Neural crest cell (in vitro differentiated cells): ENCODE measurements at places on chromosomes 6 and 20.

DNA sequence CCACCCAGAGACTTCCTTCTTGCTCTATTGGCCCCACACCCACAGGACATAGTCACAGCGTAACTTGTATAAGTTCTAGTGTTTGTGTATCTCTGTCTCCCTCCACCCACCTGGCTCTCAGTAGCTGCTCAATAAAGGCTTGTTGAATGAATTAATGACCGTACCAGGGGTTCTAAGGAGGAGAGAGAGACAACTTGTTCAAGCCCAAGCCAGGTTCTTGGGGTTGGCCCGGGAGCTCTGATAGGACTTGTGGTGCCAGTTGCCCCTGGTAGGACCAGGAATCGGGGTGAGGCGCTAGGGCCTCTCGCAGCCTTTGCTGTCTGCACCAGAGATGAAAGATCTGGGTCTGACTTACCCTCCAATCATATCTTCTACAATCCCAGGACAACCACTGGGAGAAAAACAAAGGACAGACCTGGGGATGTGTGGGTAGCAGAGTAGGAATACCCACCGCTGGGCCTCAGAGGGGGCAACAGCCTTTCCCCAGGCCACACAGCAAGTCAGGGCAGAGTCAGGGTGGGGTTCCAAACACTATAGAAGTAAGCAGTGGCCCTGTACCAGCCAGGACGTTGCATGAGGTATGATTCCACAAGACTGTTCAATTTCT is 5.3 kb upstream of the TGM2 start:
- DNase-seq: no peak

DNA sequence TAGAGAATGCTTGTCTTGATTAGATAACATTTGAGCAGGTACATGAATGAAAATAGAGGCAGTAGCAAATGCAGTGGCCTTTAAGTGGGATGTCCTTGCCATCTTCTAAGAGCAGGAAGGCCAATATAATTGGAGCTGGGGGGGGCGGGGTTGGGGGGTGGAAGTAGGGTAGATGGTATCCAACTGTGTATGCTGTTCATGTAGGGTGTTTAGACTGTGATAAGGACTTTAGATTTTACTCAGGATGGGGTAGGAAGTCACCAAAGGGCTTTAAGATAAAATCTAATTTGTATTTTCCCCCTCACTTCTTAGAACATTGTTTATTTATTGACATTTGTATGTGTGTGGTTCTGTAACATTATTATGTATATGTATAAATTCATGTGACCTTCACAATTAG is 12.0 kb downstream of the TAB2 start:
- DNase-seq: no peak

GRCh38 chr6:134675110-134676054 is 274.5 kb downstream of the ALDH8A1 start:
- DNase-seq: no peak

DNA sequence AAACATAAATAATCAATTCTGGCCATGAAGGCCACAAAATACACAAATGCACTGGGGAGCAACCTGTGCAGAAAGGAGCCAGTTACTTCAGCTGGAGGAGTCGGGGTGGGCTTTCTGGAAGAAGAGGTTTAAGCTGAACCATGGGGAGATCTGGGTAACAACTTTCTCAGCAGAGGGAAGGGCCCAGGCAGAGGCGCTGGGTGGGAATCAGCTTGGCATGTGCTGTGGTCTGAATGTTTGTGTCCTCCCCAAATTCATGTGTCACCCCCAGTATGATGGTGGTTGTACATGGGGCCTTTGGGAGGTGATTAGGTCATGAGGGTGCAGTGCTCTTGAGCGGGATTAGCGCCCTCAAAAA is 107.9 kb downstream of the SYCP2 start:
- no peak for DNase-seq

- DNase-seq: no peak
Observed at GRCh38 chr6:168507297-168507696, 66.3 kb downstream of the SMOC2 start.

- peak; percentile 11 for DNase-seq
Observed at GRCh38 chr6:22025468-22026163, 271.2 kb downstream of the PRL start.

- no peak for DNase-seq
Observed at GRCh38 chr20:24730750-24731149, 218.3 kb upstream of the CST7 start.

DNA sequence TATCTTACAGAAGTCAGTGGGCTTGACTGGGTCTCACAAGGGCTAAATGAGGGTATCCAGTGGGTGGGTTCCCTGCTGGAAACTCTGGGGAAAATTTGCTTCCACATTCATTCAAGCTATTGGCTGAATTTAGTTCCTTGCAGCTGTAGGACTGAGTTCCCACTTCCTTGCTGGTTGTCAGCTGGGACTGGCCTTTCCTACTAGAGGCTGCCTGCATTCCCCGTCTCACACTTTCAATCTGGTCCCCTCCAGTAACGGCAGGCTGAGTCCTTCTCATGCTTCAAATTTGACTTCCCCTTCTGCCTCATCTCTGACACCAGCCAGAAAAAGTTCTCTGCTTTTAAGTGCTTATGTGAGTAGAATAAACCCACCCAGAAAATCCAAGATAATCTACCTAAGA is 4.4 kb downstream of the CSNK2A1 start:
- no peak for DNase-seq

GRCh38 chr20:23149623-23150279 is 63.6 kb upstream of the CD93 start:
- no peak for DNase-seq

GRCh38 chr6:119096721-119097565 is 18.5 kb upstream of the FAM184A start:
- DNase-seq: no peak

DNA sequence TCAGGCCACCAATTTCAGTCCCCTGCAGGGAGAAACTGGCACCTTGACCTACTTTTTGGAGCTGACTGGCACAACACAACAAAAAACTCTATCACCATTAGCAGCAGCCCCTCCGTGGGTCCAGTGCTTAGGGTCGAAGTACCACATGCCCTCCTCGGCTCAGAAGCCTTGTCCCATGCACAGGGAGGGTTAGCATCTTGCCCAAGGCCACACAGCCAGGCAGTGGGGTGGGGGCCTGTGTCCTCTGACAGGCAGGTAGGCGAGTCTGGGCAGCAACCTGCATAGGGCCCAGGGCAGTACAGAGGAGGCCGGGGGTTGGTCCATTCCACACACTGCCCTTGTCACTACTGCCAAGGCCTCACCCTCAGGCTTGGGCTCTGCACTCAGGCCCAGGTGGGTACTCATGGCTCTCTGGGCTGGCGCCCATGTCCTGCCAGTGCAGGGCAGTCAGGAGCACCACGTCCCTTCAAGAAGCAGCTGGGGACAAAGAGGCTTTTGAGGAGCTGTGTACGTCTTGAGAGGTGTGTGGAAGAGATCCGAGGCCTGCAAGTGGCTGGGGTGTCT is 53.6 kb downstream of the PYGB start:
- no peak for DNase-seq

DNA sequence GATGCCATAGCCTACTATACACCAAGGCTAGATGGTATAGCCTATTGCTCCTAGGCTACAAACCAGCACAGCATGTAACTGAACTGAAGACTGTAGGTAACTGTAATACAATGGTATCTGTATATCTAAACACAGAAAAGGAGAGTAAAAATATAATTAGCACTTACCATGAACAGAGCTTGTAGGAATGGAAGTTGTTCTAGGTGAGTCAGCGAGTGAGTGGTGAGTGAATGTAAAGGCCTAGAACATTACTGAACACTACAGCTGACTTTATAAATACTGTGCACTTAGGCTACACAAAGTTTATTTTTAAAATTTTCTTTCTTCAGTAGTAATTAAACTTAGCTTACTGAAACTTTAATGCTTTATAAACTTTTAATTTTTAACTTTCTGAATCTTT is 129.5 kb downstream of the BTBD9 start:
- no peak for DNase-seq

- no peak for DNase-seq
Observed at GRCh38 chr6:55758156-55758937, 117.0 kb downstream of the BMP5 start.

DNA sequence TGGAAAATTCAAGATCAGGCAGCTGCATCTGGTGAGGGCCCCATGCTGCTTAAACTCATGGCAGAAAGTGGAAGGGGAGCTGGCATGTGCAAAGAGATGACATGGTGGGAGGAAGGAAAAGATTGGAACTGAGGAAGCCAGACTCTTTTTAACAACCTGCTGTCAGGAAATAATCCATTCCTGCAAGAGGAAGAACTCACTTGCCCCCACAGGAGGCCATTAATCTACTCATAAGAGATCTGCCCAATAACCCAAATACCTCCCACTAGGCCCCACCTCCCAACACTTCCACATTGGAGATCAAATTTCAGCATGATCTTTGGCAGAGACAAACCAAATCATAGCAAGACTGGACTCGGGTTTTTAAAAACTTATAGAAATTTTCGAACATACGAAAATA is 200.5 kb upstream of the KCNQ5 start:
- DNase-seq: no peak

DNA sequence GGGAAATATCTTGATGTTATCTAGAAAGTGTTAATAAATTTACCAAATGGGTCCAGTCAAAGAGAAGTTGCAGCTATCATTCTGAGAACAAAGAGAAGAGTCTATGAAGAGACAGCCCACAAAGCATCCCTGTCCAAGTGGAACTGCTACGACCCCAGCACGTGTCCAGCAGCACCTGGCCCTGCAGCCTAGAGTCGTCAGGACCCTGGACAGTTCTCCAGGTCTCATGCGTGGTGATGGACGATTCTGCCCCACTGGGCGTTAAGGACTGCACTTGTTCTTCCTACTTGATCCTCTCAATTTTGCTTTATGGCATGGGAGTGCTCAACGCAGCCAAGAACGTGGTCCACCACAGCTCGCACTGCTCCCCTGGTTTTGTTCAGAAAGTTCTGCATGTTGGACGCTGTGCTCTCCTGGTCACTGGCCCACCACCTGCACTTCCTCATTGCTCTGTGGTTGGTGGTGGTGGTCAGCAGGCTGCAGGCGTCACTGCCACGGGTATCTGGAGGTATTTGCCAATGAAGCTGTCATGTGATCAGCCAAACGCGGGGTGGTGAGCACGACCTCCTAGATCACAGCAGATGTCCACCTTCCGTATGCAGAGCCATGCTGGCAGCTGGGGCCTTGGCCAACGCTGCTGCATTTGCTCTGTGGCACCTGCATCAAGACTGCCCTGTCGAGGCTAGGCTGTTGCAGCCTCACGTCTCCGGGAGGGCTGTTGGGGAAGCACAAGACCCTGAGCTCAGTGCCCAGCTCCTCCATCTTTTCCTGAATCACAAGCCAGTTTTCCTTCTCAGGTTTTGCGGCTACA is 356.4 kb downstream of the CDH4 start:
- peak; percentile 50 for DNase-seq

DNA sequence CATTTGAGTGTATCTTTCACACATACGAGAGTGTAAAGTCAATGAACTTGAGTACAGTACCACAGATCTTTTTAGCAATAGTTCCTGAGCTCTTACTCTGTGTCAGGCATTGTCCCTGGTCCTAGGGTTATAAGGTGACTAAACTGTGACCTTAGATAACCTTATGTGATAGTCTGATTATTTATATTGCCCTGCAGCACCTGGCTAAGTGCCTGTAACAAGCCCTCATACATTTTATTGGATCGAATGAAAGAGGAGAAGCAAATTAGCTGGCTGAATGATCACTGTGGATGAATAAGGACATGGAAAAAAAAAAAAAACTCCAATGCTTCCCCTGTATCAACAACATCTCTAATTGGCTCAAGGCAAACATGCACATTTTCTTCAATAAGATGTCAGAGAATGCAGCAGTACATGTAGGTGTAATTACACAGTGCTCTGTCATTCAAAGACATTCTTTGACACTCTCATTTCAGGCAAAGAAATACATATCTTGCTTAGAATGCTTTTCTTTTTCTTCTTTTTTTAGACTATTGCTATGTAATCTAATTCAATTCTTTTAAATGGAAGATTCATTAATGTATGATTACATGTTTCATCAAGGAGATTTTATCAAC is 153.4 kb downstream of the PHACTR1 start:
- DNase-seq: no peak

DNA sequence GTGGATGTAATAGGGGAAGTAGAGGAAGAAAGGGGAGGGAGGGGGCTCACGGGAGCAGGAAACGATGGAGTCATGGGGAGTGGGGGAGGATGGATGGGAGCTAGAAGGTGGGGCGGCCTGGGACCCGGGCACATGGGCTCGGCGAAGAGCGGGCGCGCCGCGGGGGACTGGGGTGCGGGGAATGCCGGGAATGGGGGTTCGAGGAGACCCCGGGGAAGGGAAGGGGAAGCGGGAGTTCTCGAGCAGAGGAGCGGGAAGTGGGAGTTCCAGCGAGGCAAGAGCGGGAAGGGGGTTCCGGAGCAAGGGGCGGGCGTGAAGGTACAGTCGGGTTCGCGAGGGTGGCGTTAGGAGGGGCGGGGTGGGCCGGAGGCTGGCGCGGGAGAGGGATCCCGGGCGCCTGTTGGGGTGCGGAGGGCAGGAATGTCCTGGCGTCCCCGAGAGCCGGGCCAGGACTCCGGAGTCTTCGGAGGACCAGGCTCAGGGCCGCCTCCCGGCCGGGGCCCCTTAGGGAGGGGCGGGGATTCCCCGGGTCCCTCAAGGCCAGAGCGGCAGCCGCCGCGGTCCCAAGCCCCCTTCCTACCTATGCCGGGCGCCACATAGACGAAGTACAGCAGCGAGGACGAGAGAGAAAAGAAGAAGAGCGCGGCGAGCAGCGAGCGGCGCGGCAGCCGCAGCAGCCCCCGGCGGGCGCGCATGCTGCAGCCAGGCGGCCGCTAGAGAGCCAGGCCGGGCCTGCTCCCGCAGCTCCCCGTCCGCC is 504 bp downstream of the B4GALT5 start:
- DNase-seq: peak; percentile 7

DNA sequence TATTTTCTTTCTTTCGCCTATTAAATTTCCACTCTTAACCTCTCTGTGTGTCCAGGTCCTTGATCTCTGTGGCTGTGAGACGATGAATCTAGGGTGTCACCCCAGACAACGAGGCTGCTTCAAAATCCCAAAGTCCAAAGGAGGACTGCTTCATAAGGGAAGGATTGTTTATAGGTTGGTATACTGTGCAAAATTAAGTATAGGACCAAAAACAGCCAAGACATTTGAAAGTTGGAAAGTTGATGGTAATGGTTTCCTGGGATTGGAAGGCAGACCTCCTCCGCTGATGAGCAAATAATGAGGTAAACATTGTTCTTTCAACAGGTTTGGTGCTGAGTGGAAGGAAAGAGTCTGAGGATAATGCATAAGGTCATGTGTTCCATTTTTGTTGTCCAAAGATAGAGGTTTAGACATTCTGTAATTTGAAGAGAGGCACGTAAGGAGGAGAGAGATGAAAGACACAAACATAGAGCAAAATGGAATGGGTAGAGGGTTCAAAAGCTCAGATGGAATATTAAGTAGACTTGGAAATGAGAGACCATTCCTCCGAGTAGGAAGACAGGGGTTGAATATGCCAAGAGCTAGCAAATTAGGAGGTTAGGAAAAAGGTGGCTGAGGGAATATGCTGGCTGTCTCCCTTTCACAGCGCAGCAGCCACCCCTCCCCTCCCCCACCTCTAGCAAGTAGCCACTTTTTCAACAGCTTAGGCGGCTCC is 24.8 kb downstream of the ZNF311 start:
- no peak for DNase-seq

DNA sequence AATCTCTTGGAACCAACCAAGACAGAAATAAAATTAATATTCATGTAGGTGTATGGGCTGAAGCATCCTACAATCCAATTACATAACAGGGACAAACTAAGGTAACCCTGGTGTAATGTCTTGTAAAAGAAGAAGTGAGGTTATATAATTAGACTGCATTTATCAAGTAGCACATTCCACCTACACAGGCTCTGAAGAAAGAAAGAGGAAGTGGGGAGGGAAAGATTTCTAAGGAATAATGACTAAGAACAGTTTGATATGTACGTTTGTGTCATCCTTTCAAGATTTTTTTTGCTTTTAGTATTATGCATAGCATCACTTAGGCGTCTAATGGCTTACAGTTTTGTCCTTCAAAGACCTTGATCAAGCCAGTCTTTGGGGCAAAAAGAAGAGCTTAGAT is 139.7 kb downstream of the PLCB1 start:
- no peak for DNase-seq
